ENCODE measurements at places on chromosomes 5 and 9.

- H3K4me3 ChIP-seq: no peak overlapping the region
- no peak for DNase-seq
- no peak overlapping the region for H3K27ac ChIP-seq
- no peaks in the 10 kb centered on the region for H3K4me1 ChIP-seq
Measured at GRCh38 chr9:2181792-2182191, 166.6 kb downstream of the SMARCA2 start.

DNA sequence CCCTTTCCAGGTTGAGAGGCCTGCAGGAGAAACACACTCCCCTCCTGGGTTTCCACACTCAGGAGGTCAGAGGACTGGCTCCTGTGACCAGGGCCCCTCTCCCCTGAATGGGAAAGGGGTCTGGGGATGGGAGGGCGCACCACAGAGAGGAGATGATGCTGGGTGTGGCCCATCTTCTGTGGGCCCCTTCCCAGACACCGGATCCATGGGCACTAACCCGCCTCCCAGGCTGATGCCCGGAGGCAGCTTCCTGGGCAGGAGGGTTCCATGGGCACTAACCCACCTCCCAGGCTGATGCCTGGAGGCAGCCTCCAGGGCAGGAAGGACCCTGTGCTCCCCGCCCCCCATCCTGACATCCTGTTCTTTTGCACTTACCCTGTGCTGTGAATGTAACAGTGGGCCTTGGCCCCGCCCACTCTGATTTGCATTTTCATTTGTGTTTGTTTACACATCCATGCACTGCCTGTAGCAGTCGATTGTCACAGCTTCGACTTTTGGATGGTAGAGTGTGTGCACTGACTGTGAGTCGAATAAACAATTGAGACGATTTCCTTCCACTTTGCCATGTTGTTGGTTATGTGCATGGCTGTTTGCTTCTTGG, 9.3 kb upstream of the DOLPP1 start:
- H3K4me1 ChIP-seq: peaks cover 54% of the 10 kb centered on the region
- H3K27ac ChIP-seq: peak overlapping the region; percentile 50
- no peaks in the 10 kb centered on the region for H3K27me3 ChIP-seq
- DNase-seq: peak; percentile 59
- peaks cover 25% of the 10 kb centered on the region for H3K36me3 ChIP-seq

- peak within 1 kb of the TSS; percentile 25 for H3K4me3 ChIP-seq
- no peaks in the 10 kb centered on the region for H3K36me3 ChIP-seq
- H3K27ac ChIP-seq: no peak within 1 kb of the TSS
- H3K4me1 ChIP-seq: peaks cover 25% of the 10 kb centered on the region
Measured at GRCh38 chr9:133534346-133535291, at the start of gene ADAMTSL2. Gene ADAMTSL2 (plus strand): TSS chr9:133534704. CDS start chr9:133536713, 2,009 bp downstream.

GRCh38 chr5:78627175-78627574, 21.4 kb downstream of the LHFPL2 start:
- H3K4me1 ChIP-seq: peaks cover 10% of the 10 kb centered on the region
- H3K27ac ChIP-seq: no peak overlapping the region
- no peak overlapping the region for H3K4me3 ChIP-seq
- DNase-seq: no peak
- H3K27me3 ChIP-seq: no peaks in the 10 kb centered on the region
- H3K36me3 ChIP-seq: peaks cover 14% of the 10 kb centered on the region

DNA sequence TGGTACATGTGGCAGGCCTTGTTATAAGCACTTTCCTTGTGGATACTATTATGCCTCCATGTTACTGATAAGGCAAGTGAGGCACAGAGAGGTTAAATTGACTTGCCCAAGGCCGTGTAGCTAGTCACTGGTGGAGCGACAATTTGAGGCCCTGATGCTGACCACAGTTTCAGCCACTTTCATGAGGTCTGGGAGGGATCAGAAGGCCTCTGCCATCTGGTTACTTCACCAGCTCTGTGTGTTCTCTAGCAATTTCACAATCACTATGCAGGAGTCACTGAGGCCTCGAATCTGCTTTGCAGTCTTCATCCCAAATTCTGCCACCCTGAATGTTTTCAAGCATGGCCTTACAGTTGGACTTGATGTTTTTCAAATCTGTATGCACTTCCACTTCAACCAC, 9.1 kb downstream of the LRRC70 start:
- H3K27me3 ChIP-seq: no peaks in the 10 kb centered on the region
- no peak for DNase-seq
- no peak overlapping the region for H3K27ac ChIP-seq

DNA sequence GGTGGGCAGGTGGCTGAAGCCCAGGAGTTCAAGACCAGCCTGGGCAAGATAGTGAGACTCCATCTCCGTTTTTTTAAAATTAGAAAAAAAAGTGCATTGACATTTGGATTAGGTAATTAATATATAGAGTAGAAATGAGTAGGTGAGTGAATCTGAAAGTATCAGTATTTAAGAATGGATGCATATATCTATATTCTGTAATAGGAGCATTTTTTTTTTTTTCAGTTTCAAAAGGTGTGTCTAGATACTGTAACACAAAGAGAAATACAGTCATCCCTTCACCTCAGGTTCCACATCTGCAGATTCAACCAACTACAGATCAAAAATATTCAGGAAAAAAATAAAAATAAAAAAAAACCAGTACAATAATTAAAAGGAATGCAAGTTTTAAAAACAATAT, 50.8 kb downstream of the RBM27 start:
- H3K4me3 ChIP-seq: no peak overlapping the region
- H3K27ac ChIP-seq: no peak overlapping the region
- H3K4me1 ChIP-seq: no peaks in the 10 kb centered on the region
- no peaks in the 10 kb centered on the region for H3K27me3 ChIP-seq
- DNase-seq: no peak

DNA sequence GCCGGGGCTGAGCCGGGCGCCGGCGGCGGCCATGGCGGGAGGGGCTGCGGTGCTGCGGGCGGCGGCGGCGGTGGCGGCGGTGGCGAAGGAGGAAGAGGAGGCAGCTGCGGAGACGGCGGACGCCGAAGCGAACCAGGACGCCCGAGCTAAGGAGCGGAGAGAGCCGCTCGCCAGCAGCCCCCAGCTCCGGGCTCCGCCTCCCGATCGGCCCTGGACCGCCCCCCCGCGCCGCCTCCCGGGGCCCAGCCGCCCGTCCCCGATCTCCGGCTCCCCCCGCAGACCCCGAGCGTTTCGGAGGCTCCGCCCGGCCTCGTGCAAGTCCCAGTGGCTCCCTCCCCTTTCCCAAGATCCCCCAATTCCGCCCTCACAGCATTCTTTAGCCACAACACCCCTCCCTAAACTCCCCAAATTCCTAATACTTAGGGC, at the start of gene ASTN2:
Gene ASTN2, minus strand, starts transcription at position 152 of the 426 bp plus-strand sequence. Its CDS starts 119 bp downstream, at position 33.
- no peaks in the 10 kb centered on the region for H3K4me1 ChIP-seq
- H3K4me3 ChIP-seq: peak within 1 kb of the TSS; percentile 27
- DNase-seq: no peak
- no peaks in the 10 kb centered on the region for H3K36me3 ChIP-seq
- H3K27me3 ChIP-seq: peaks cover 54% of the 10 kb centered on the region

- H3K27ac ChIP-seq: no peak overlapping the region
- no peak for DNase-seq
- no peaks in the 10 kb centered on the region for H3K36me3 ChIP-seq
- H3K27me3 ChIP-seq: peaks cover 48% of the 10 kb centered on the region
Measured at GRCh38 chr5:7394889-7395431, 978 bp upstream of the ADCY2 start.

- no peak overlapping the region for H3K27ac ChIP-seq
- H3K27me3 ChIP-seq: no peaks in the 10 kb centered on the region
- no peak for DNase-seq
Measured at GRCh38 chr5:170313344-170313743, 15.8 kb upstream of the LCP2 start.

GRCh38 chr5:100697970-100698369, 162.8 kb downstream of the FAM174A start:
- no peaks in the 10 kb centered on the region for H3K27me3 ChIP-seq
- no peaks in the 10 kb centered on the region for H3K4me1 ChIP-seq
